Stimulated activated CD4-positive, alpha-beta T cell treated with anti-CD3 and anti-CD28 coated beads, Interleukin-12 subunit alpha, Interleukin-12 subunit beta, amount 100 ng/mL, for 48 hours (primary cell): ENCODE measurements at places on chromosomes 3 and 15.

GRCh38 chr3:110519071-110519470 lies 552.5 kb upstream of the NECTIN3 start:
- DNase-seq, result no peak

GRCh38 chr3:184590795-184591194 lies 29.2 kb downstream of the EPHB3 start:
- no peak for DNase-seq

- no peak for DNase-seq
Measured at GRCh38 chr3:86239946-86240345, 751.0 kb downstream of the VGLL3 start.

DNA sequence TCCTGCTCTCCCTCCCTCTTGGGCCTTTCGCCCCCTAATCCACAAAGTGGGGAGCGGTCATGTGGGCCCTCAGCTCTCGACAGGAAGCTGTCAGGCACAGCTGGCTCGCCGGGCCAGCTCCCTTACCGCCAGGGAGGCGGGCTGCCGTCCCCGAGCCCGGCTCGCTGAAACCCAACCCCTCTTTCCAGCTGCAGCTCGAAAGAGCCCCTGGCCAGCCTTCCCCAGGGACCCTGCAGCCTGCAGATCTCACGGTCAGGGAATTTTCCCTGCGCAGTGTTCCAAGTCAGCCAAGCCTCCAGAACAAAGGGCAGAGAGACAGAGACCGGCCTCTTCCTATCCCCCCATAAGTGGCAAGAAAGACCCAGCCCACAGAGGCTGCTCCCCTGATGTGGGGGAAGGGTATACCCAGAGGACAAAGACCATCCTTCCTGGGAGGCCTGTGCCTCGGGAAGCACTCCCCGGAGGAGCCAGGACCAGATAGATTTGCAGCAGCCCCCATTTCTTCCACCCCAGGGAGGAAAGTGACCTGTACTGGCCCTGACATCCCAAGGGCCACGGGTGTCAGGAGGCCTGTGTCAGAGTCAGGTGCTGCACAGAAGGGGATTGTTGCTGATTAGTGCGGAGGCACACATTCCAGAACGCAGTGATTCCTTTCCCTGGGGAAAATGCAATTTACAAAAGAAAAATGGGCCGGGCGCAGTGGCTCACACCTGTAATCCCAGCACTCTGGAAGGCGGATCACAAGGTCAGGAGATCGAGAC lies 32.6 kb downstream of the MAGEF1 start:
- DNase-seq, result no peak

GRCh38 chr15:48367483-48367882 lies 36.3 kb downstream of the DUT start:
- DNase-seq, result no peak
